T-cell (primary cell): ENCODE measurements at places on chromosomes 7 and 10.

DNA sequence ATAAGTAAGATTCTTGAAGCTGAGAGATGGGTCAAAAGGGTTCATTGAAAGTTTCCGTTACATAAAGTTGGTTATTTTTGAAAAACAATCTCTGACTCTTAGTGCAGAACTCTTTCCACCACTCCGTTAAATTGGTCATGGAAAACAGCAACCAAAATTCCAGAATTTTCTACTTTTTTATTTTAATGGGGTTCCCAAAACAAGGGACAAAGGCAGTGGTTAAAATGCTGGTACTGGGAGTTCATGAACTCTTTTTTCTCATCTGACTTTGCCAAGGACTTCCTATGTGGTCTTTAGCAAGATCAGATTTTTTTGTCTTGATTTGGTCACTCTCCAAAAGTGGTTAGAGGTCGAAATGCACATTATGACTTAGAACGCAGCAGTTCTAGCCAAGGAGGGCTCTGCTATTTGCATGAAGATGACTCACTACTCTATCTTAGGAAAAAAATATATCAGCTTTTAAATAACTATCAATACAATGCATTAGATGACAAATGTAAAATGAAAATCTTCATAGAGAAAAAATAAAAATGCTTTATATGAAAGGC is 145.7 kb downstream of the REEP3 start:
- no peak for DNase-seq

GRCh38 chr10:85152496-85152895 is 824.1 kb downstream of the CCSER2 start:
- DNase-seq, result no peak

- DNase-seq, result no peak
Observed at GRCh38 chr10:35130663-35131062, 4.0 kb downstream of the CREM start.

GRCh38 chr7:156703209-156703608 is 62.6 kb downstream of the RNF32 start:
- no peak for DNase-seq

DNA sequence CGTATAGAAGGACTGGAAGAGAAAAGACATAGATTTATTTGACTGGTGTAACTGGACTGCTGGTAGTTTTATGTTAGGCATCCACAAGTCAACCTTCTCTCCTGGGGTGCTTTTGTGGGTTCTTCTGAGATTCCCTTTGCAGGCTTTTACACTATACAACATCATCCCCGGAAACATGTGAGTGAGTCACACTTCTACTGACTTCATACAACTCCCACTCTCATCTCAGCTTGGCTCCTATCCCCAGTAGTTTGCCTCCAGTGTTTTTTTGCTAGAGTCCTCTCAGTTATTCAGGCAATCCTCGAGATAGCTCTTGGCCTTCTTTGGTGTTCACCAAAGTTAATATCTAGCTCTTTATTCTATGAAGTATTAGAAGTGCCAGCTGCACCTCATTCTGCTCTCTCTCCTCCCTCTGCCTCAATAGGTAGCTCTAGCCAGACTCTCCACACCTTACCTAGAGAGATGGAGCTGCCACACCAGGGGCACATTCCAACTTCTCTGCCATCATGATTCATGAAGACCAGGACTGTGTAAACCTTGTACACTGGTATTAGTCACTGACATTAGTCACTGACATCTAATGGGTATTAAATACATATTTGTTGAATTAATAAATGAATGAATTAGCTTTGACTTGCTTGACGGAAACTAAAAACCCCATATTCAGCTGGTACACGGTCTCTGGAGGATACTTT is 281.9 kb downstream of the PPP1R3A start:
- DNase-seq, result no peak

DNA sequence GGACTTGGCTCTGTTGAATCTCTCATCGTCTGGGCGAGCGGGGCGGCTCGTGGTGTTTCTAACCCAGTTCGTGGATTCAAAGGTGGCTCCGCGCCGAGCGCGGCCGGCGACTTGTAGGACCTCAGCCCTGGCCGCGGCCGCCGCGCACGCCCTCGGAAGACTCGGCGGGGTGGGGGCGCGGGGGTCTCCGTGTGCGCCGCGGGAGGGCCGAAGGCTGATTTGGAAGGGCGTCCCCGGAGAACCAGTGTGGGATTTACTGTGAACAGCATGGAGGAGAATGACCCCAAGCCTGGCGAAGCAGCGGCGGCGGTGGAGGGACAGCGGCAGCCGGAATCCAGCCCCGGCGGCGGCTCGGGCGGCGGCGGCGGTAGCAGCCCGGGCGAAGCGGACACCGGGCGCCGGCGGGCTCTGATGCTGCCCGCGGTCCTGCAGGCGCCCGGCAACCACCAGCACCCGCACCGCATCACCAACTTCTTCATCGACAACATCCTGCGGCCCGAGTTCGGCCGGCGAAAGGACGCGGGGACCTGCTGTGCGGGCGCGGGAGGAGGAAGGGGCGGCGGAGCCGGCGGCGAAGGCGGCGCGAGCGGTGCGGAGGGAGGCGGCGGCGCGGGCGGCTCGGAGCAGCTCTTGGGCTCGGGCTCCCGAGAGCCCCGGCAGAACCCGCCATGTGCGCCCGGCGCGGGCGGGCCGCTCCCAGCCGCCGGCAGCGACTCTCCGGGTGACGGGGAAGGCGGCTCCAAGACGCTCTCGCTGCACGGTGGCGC is at the start of gene EN2:
EN2 (plus strand) TSS at position 19 of the 767 bp plus-strand sequence; CDS start at position 268, 249 bp downstream.
- no peak for DNase-seq

DNA sequence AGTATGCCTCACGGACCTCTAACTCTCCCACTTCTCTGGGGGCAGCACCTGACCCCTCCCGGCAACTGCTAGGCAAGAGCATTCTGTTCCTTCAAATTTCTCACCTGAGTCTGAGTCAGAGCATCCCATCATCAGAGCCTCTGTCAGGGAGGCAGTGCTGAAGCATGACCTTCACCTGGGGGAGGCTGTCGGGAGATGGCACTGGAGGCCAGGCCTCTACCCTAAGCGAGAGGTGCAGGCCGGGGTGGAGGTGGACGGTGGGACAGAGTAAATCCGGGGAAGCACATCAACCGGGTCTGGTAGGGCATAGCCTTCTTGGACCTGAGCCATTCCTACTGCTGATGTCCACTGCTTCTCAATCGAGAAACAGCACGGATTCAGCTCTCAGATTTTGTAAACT is 90.4 kb downstream of the SPAG6 start:
- DNase-seq, result no peak

DNA sequence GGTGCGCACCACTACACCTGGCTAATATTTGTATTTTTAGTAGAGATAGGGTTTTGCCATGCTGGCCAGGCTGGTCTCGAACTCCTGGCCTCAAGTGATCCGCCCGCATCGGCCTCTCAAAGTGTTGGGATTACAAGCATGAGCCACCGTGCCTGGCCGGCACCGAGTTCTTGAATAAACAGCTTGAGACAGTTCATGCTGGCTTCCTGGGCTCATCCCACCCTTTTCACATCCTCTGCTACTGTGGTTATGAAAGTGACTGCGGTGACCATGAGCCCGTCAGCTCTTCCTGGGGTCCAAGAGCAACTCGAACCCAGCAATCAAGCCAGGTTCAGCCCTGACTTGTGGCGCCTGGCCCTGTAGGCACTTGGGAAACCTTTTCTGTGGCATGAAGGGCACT is 38.7 kb downstream of the HIP1 start:
- no peak for DNase-seq

DNA sequence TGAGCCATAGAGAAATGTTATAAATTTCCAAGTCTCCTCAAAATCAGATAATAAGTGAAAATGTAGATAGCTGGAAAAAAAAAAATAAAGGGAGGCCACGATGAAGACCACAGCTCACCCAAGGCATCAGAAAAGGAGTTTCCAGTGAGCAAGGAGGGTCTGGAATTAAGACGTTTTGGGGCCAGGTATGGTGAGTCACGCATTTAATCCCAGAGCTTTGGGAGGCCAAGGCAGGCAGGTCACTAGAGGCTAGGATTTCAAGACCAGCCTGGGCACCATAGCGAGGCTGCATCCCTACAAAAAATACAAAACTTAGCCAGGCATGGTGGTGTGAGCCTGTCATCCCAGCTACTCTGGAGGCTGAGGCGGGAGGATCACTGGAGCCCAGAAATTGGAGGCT is 65.5 kb downstream of the ASB13 start:
- DNase-seq, result no peak

- no peak for DNase-seq
Observed at GRCh38 chr7:6346581-6346980, 74.2 kb upstream of the CYTH3 start.

GRCh38 chr7:116806046-116806944 is 56.1 kb upstream of the CAPZA2 start:
- no peak for DNase-seq

DNA sequence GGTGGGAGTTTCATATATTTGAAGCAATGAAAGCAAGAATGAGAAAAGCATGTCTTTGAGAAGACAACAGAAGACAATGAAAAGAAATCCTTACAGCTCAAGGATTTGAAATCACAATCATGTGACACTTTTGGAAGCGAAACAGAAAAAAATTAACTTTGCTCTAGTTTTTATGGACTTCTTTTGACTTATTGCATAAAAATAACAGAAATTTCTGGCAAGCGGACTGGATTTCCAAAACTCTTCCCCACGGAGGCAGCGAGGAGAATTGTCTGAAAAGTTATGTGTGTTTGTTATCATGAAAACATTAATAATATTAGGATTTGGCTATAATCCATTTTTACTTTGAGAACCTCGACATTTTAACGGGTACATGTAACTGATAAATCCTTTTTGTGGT is 223.3 kb downstream of the LRMDA start:
- no peak for DNase-seq

- DNase-seq, result no peak
Observed at GRCh38 chr10:79266084-79266483, 81.2 kb upstream of the PPIF start.

DNA sequence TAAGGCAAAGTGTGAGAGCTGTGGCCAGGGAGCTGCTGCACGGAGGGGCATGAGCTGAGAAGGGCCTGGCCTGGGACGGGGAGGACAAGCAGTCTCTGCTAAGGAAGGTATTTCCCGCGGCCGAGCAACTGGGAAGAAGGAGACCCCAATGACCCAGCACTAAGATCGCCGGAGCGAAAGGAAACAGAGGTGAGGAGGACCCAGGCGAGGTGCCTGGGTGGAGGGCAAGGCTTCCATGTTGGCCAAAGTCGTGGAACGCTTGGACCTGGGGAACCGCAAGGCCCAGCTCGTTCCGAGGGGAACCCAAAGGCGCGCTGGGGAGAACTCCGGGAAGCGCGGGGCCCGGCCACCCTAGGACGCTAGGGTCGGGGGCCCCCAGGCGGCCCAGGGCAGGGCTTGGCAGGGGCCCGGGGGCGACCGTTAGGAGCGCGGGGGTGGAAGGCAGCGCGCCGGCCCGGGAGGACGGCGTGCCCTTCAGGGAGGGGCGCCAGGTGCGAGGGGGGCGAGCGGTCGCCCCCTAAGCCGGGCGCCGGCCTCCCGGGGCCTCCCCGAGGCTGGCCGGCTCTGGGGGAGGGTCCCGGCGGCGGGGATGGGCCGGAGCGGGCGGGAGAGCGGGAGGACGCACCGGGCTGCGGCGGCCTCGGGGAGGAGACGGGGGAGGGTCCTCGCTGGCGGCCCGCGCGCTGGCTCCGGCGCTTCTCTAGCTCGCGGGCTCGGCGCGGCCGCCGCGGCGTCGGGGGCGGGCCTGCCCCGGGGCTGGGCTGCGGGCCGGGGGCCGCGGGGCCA is 545 bp downstream of the GIGYF1 start:
- no peak for DNase-seq

DNA sequence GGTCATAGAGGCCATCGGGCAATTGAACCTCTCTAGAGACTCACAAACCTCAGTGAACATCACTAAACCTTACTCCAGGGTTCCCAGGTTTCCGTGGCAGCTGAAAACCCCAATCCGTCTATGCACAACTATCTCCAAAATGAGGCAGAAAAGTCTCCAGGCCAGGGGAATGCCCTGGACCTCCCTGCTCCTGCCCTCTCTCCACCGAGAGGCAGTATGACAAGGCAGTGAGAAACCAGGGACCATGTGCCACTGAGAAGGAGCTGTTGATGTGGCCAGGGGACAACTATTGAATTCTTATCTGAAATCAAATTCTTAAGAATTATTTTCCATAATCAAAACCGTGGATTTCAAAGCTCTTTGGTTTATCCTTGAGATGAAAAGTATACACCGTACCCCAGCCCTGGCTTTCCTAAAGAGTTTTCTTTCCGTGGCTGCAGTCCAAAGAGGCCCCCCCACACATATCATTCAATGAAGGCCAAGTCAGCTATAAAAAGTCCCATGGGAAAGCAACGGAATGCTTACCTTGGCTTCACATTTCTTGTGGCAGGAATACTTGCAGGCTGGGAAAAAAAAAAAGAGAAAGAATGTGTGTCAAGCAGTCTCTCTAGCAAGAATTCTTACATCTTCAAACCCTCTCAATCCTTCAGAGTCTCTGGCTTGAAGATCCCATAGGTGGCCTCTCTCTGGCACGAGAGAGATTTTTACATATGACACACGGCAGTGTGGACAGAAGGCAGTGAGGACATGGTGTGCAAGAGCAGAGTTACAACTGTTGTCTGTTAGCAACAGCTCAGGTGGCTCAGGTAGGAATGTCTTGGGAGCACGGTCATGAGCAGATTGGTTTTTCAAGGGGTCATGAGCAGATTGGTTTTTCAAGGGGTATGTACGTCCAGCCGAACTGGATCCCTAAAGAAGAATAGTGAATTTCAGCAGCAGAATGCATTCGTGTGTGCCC is 75.2 kb downstream of the TNS3 start:
- DNase-seq, result no peak

GRCh38 chr7:134761266-134761665 is 18.2 kb upstream of the CALD1 start:
- no peak for DNase-seq

DNA sequence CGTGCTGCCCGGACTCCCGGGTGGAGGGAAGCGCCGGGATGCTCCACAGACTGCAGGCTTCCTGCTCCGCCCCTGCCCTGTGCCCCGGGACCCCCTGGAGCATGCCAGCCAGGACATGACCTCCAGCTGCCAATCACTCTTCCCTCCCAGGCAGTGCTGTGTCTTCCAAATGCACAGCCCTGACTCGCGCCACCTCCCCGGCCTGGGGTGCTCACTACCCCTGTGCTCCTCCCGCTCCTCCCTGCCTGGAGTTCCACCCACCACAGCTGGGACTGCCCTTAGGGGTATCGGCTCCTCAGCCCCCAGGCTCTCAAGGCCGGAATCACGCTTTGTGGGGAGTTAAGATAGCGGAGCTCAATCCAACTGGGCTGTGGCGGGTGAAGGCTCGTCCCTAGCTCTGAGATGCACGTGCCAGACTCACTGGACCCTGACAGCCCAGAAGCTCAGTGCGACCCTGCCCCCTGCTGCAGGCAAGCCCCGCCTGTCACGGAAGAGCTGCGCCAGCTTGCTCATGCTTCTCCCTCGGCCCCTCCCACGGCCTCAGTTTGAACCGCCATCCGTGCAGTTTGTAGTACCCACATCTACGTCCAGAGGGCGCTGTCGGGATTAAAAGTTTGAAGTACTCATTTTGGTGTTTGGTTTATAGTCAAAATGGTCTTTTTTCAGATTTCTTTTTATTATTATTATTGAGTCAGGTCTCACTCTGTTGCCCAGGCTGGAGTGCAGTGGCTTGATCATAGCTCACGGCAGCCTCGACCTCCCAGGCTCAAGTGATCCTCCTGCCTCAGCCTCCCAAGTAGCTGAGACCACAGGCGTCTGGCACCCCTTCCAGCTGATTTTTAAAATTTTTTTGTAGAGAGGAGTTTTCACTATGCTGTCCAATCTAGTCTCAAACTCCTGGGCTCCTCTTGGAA is 142.5 kb upstream of the TCERG1L start:
- peak; percentile 23 for DNase-seq
